ENCODE measurements at places on chromosomes 1 and 21.

DNA sequence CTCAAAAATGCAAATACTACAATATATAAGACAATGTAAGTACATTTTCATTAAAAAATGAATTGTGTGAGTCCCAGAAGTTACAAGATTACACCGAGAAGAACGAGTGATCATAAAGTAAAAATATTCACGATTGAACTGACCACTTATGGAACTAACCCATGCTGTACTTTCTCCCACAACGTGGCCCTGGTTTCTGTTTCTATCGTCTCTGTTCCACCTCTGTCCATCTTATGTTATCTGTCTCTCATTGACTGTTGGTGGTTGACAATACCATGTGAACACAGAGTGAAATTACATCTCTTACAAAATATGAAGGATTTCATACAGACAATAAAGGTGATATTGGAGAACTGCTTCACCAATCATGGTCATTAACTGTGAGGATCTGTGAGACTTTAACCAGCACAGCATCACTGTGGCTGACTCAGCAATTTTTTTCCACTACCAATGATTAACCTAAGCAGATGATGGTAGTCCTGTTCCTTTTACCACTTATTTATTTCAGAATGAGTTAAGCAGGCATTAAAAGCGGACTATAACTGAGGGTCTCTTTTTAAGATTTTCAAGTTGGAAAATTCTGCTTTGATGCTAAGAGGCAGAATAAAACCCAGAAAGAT lies 165.1 kb downstream of the TGFB2 start:
- no peak for DNase-seq

DNA sequence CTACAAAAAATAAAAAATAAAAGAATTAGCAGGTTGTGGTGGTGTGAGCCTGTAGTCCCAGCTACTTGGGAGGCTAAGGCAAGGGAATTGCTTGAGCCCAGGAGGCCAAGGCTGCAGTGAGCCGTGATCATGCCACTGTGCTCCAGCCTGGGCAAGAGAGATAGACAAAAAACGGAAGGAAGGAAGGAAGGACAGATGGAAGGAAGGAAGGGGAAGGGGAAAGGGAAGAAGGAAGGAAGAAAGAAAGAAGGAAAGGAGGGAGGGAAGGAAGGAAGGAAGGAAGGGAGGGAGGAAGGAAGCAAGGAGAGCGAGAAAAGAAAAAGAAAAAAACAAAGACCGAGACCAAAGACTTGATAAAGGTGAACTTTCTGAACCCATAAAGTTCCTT lies 25.3 kb upstream of the RAP1A start:
- DNase-seq = no peak

DNA sequence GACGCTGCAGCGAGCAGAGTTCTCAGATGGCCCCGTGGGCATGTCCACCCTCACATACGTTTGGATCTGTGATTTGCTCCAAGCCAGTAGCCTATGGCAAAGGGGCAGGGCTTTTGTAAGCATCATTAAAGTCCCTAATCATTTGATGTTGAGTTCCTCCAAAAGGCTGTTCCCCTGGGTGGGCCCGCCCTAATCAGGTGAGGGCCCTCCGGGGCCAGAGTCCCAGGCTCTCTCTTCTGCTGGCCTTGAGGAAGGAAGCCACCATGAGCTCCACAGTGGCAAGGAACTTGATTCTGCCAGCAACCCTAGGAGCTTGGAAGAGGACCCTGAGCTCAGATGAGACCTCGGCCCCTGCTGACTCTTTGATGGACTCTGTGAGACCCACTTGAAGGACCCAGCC lies 25.4 kb upstream of the AJAP1 start:
- DNase-seq = no peak

- DNase-seq = no peak
Measured at GRCh38 chr1:2400950-2401649, 9.5 kb downstream of the RER1 start.

DNA sequence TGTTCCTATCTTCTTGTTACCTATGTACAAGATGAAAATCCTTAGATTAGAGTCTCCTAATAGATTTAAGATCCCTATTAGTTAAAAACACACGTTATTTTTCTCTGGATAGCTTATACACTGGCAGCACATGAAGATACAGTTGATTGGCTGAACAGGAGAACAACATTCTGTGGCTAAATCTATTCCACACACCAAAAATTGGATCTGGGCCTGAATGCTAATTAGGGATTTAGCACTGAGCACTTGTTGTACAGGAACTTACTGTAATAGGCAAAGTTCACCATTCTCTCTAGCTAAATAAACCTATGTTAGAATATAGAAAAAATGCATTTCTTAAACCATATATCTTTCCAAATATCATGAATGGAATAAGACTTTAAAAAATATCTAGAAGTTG lies 117.1 kb upstream of the PTGFR start:
- DNase-seq = no peak

DNA sequence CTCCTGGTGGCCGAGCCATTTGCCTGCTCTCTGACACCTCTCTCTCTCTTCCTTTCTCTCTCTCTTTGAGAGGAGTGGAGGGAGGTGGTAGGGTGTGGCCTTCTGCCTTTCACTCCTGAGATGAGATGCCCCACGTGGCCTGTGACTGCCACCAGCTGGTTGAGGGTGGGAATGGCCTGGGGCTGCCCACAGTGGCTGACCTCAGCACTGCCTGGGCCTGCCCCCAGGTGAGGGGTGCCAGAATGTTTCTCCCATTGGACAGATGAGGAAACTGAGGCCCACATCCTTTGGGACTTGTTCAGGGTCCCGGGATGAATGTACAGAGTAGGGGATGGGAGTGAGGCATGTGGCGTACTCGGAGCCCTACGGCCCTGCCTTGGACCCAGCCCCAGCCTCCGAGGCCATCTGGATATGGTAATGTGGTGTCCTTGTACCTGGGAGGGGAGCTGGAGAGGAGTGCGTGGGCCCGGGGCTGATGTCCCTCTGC lies 12.7 kb upstream of the C1orf167 start:
- DNase-seq = peak; percentile 28

GRCh38 chr1:28154078-28154594 lies 22.4 kb downstream of the PTAFR start:
- no peak for DNase-seq

DNA sequence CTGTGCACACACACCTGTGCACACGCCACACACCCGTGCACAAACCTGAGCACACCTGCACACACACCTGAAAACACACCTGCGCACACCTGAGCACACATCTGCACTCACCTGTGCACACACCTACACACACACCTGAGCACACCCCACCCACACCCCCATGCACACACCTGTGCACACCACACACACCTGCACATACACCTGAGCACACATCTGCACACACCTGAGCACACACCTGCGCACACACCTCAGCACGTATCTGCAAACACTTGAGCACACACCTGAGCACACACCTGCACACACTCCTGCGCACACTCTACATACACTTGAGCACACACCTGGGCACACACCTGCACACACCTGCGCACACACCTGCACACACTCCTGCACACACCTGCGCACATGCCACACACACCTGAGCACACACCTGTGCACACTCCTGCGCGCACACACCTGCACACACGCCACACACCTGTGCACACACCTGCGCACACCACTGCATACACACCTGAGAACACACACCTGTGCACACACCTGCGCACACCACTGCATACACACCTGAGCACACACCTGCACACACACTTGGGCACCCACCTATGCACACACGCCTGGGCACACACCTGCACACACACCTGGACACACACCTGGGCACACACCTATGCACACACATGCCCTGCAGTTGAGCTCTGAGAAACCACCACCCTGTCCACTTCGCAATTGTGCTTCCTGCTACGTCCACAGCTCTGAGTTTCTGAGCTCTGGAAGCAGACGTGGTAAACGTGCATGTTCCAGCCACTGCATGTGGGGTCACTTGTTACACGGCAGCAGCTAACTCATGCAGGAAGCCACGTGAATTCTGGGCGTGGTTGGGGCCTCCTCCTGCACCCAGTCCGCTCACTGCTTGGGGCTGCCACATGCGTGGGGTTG lies 8.0 kb upstream of the C1orf159 start:
- DNase-seq = no peak

Measured in activated CD4-positive, alpha-beta T cell treated with anti-CD3 and anti-CD28 coated beads, Interleukin-2, amount 50 U/mL, for 4 hours (primary cell).